Thoracic aorta endothelial cell (primary cell): ENCODE measurements at places on chromosomes 2 and 18. TPM values are rescaled to one million over a fixed set of nuclear protein-coding genes. Genes with fewer than 3 reads are reported as not detected.

The POU3F3 gene
- not detected in 2 replicates for total RNA-seq

The CELF4 gene
- total RNA-seq = not detected in 2 replicates

The IL36G gene
- total RNA-seq = not detected in 2 replicates

The CMPK2 gene
- total RNA-seq = 1.1 and 1.9 TPM in 2 replicates

The FKBP7 gene
- 25.0 and 25.5 TPM in 2 replicates for total RNA-seq

The CCDC85A gene
- 10.6 and 15.4 TPM in 2 replicates for total RNA-seq

The HES6 gene
- total RNA-seq = 4.7 and 4.8 TPM in 2 replicates

The CCDC102B gene
- 0.93 and 1.7 TPM in 2 replicates for total RNA-seq

The KCNJ3 gene
- not detected in 2 replicates for total RNA-seq

The NT5C1B gene
- not detected in 2 replicates for total RNA-seq

The LIMS1 gene
- total RNA-seq = 139 and 180 TPM in 2 replicates

The ANKRD36B gene
- total RNA-seq = 111 and 222 TPM in 2 replicates

The SAG gene
- not detected in 2 replicates for total RNA-seq

The COL5A2 gene
- total RNA-seq = 81.4 and 156 TPM in 2 replicates

The ABHD1 gene
- 0.13 TPM in 1 of 2 replicates, not detected in the other for total RNA-seq

The AQP12B gene
- not detected in 2 replicates for total RNA-seq

The SOX11 gene
- total RNA-seq = not detected in 2 replicates

The SMIM21 gene
- total RNA-seq = not detected in 2 replicates

The MPP4 gene
- 8.2 and 15.8 TPM in 2 replicates for total RNA-seq

The RAB27B gene
- total RNA-seq = 0.27 and 0.36 TPM in 2 replicates

The THSD7B gene
- total RNA-seq = under 0.01 TPM in 2 replicates

The COLEC12 gene
- total RNA-seq = 10.1 and 30.2 TPM in 2 replicates

The SULT1C4 gene
- total RNA-seq = 4.7 and 8.0 TPM in 2 replicates

The SCN2A gene
- under 0.01 TPM in 2 replicates for total RNA-seq
